Thyroid gland (tissue), 4 donors: ENCODE measurements at places on chromosomes 7 and 10. TPM values are rescaled to one million over a fixed set of nuclear protein-coding genes. Genes with fewer than 3 reads are reported as not detected.

The ZNF518A gene
- total RNA-seq: 35.9 TPM

The CYP2C8 gene
- total RNA-seq: 3.4 TPM

The NCF1 gene
- 6.0 TPM for total RNA-seq

The RBP4 gene
- 1.9 TPM for total RNA-seq

The NKX1-2 gene
- not detected for total RNA-seq

The NIPSNAP2 gene
- total RNA-seq: 178 TPM

The PKD1L1 gene
- 0.15 TPM for total RNA-seq

The CTNNA3 gene
- total RNA-seq: 0.79 TPM
